ENCODE measurements at places on chromosomes 11 and 22.

DNA sequence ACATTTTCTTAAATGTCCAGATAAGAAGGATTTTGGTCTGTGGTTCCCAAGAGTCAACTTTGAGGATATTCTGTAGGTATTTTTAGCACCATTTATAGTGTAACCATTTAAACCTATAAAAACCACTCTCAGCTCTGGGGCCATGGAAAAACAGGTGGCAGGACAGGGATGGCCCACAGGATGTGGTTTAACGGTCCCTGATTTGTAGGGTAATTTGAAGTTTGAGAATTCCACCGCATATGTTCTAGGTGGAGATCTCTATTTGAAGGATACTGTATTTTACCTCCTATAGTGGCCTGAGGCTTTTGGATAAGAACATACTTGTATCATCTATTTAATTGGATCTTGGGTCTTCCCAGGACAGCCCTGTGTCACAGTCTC, 62.4 kb upstream of the IGLL5 start:
- no peak for DNase-seq

GRCh38 chr11:17397311-17398002, 9.0 kb upstream of the KCNJ11 start:
- DNase-seq: no peak

DNA sequence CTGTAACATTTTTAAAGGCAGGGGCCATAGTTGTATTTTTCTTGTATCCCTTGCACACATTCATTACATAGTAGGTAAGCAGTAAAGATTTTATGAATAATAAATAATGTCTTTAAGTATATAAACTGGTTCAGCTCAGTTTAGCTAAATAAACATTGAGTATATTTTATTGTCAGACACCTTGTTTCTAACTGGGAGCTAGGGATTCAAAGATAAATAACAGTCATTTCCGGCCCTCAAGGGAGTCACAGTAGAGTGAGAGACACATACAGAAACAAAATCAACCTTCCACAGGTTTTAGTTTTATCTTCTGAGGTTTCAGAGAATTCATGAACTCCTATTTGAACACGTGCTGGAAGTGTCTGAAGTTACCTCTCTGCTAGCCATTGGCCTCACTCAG, 760.2 kb downstream of the DLG2 start:
- no peak for DNase-seq

GRCh38 chr11:115489466-115489865, 14.7 kb downstream of the CADM1 start:
- DNase-seq: no peak

Measured in WERI-Rb-1 (cell line).